GM23248 (cell line): ENCODE measurements at places on chromosomes 1 and 21.
A peak's percentile ranks its signal among the peaks of the same experiment; 100 is the strongest.

DNA sequence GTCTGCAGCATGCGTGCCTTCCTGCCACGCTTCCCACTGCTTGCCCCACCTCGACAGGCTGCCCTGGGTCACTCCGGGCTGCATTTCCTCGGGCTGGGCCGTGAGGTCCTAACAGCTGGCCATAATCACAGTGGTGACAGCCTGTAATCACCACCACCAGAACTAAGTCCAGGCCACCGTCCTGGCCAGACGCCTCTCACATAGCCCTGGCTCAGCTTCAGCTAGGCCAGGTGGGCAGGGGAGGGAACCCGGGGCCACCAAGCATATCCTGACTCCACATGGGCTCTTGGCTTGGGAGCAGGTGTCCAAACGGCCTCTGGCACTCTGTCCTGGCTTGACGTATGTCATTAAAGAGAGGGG lies 229.5 kb downstream of the TRABD2B start:
- no peak for DNase-seq

GRCh38 chr1:30290581-30290980 lies 432.8 kb downstream of the MATN1 start:
- no peak for DNase-seq

DNA sequence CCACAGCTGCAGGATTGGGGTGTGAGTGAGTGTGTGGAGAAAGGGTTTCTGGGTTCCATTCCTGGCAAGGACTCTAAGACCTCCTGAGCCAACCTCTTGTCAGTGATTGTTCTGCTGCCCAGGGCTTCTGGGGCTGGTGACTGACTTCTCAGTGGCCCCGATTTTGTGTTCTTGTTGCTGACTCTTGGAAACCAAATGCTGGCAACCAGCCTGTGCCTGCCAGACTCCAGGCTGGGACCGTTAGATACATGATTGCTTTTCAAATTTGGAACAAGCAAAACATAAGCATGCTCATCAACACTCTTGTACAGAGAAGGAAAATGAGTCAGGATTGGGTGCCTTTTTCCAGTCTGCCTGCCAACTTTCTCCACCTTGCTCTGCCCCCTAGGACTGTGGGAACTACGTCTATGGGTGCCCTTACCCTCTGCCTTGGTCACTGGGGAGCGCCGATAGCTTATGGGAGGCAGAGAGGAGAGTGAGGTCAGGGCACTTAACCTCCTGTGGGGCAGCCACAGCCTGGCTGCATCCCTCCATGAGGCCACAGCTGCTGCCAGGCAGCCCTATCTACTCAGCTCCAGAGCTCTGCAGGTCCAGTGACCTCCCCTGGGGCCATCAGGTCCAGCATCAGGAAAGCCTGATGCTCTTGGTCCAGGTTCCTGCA lies 39.3 kb upstream of the EPS8L3 start:
- peak; percentile 54 for DNase-seq

DNA sequence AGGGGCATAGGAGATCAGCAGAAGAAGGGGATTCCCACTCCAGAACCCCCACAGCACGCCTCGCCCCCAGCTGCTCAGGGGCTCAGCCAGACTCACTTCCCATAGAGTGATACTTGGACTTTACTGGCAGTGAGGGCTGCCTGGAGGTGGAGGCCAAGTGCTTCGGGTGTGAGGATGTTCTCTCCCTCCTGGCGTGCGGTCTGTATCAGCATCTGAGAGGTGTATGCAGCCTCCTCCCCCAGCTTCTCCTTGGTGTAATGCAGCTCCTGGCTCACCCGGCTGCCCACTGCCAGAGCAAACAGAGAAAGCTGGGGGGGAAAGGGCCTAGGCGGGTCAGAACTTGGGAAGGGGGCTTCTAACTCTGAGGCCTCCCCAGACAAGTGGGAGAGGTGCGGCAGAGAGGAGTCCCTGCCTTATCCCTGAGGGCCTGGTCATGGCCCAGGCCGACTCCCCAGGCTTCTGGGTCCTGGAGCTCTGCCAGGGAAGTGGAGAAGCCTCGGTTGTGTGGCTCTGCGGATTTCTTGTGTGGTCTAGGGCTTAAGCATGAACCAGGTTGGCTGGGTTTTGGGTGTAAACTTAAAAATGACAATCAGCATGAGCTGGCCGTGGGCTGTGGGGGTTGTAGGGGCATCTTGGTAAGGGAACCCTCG lies 10.9 kb downstream of the PTCH2 start:
- DNase-seq = no peak

GRCh38 chr1:205122489-205122882 lies 708 bp upstream of the RBBP5 start:
- no peak for DNase-seq

GRCh38 chr1:196951711-196952394 lies 8.3 kb downstream of the CFHR2 start:
- DNase-seq = peak; percentile 3

GRCh38 chr1:1360506-1361169 lies 2.3 kb upstream of the MXRA8 start:
- peak; percentile 98 for DNase-seq

DNA sequence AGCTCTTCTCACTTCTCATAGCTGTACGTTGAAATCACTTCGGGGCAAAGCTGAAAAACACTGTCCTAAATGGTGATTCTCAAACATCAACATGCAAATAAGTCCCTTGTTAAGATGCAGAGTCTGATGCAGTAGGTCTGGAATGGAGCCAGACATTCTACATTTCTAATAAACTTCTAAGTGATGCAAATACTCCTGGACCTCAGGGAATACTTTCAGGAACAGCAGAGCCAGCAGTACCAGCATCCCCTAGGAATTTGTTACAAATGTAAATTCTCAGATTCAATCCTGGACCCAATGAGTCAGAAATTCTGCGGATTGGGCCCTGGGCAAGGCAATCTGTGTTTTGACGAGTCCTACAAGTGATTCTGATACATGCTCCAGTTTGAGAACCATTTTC lies 152.3 kb downstream of the PCNX2 start:
- DNase-seq = no peak

DNA sequence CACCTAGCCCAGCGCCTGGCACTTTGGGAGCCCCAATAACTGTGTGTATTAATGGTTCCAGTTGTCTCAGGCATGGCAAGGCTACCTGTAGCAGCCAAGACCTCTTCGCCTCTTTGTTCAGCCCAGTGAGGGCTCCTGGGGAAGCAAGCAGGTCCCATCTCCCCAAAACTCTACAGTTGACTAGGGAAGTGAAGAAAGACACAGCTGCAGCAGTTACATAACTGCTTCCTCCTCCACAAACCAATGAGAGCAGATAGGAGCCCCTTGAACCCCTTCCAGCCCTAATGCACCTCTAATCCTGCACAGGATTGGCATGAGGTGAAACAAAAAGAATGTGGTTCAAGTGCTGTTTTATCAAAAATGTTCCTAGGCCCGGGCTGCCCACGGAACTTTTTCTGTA lies 100.5 kb downstream of the SYF2 start:
- no peak for DNase-seq
